ENCODE measurements at places on chromosomes 2 and 18.

- no peak for DNase-seq
These were observed 99.4 kb downstream of the SLC39A10 start for GRCh38 chr2:195756218-195756942.

- no peak for DNase-seq
These were observed 78.3 kb downstream of the EDAR start for GRCh38 chr2:108910541-108911396.

GRCh38 chr2:36059691-36060090, 295.9 kb upstream of the CRIM1 start:
- DNase-seq = no peak

DNA sequence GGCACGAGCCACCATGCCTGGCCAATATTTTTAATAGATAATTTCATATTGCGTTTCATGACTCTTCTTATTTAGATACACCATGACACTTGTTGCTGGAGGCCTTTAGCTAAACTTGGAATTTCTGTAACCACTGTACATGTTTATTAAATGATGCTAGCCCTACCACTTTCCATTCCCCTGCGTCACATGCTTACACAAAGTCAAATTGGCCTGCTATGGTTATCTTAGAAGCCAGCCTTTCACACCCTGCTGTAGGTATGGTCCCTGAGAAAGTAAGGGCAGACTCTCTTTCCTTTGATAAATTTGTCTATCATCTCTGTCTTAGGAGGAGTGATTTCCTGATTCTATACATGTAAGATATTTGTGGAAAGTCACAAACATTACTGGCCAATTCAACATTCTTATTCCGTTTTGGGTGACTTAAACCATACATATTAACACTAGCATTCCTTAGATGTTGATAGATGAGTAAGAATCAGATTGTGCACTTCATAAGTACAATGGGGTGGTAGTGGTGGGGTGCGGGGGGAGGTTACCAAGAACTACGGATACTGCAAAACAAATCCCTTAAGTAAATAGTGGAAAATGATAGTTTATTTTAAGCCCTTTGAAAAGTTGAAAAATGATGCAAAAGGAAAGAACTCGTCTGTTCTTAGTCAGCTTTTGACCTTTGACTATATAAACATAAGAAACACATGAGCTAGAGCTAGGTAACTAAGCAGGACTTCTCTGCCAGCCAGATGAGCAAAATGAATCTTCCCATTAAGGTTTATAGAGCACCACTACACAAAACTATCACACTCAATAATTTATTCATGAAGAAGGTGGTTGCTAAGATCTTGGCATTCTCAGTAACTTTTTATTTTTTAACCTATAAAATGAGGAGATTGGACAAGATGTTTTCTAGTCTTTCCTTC, 7.9 kb upstream of the NDUFV2 start:
- DNase-seq = no peak

DNA sequence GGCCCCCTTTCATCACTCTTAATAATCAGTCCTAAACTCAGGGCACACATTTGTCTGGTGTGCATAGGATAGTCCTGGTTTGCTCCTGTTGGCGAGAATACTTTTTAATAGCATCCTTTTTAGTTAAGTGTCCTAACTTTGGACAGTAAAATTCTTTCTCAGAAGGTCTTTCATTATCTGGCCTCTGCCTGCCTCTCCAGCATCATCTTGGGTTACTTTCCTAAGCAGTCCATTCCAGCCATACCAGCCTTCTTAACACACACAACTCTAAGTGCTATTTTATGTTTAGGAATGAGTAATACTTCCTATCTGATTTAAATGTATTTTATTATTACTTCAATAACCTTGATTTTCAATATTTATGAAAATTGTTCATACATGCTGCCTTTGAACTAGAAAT, 151.0 kb downstream of the ACOXL start:
- no peak for DNase-seq

DNA sequence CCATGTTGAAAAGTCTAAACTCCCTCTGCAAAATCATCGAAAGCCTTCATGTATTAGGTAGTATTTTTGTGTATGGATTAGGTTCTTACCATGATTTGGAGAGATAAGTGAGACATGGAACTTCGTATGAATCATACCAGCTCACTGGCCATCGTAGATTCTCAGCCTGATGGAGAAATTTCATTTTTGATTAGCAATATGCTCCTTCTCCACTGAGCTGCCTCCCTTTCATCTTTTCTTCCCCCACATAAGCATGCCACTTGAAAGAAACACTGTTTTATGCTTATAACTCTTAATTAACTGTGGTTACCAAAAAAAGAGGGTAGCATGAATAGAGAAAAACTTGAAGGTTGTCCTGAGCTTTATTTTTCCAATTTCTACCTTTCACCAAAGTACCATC, 111.9 kb downstream of the NCK2 start:
- no peak for DNase-seq

DNA sequence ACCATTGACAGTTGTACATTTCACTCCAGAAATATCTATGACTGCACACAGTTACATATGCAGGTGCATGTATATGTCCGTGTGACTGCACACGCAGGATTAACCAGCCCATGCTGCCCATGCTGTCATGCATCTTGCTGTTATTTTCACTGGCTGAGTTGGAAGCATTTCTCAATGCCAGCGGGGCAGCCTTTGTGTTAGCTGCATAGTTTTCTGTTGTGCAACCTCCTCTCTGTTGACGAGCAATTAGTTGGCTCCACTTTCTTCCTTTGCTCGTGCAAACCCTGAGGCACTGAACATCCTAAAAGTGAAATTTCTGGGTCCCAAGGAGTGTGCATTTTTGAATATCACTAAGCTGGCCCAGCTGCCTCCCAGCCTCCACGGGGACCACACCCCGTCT, 133.4 kb upstream of the GLI2 start:
- DNase-seq = no peak

DNA sequence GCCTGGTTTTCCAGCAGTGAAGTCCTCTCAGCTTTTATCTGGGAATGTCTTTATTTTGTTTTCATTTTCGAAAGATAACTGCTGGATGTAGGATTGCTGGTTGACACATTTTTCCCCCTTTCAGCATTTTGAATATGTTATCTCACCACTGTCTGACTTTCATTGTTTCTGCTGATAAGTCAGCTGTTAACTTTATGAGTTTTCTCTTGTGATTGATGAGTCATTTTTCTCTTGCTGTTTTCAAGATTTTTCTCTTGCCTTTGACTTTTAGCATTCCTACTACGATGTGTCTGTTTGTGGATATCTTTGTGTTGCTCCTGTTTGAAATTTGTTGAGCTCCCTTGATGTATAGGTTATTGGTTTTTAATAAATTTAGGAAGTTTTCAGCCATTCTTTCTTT, 85.5 kb downstream of the AGPS start:
- DNase-seq = no peak

- DNase-seq = no peak
These were observed 25.5 kb downstream of the ZNF521 start for GRCh38 chr18:25326361-25326952.

GRCh38 chr2:122535960-122536505, 780.6 kb downstream of the TSN start:
- no peak for DNase-seq

DNA sequence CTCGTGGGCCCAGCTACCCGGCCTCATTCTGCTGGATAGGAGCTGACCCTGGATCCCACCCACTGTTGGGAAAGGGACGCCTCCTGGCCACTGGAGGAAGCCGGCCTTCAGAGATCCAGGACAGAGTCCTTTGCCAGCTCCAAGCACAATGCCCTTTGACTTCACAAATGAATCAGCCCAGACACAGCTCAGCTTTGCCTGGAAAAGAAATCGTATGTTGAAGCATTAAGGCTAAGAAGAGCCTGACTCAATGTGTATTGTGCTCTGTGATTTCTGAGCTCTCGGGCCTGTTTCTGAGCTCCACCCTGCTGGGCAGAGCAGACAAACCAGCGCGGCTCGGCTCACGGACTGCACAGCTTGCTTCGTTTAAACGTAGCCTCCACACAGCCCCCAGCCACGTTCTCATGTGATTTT, 162.9 kb upstream of the APCDD1 start:
- DNase-seq = no peak

DNA sequence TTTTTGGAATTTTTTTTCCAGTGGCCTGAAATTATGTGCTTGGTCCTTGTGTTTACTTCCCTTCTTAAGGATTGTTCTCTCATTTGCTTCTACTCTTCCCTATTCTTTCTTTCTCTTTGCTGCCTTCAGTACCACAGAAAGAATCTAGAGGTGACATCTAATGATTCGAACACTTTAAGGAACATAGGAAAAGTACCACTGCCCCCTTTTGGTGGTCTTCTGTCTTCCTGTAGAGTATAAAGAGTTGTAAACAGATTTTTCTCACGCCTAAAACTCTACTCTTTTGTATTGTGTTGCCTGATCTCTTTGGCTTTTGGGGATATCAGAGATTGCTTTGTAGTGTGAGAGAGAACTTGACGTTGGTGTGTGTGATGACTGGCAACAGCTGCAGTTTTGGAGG, 7.0 kb upstream of the SCTR start:
- DNase-seq = no peak

GRCh38 chr2:220334210-220334609, 706.8 kb downstream of the SLC4A3 start:
- DNase-seq = no peak

GRCh38 chr2:197209246-197209645, 101.3 kb downstream of the ANKRD44 start:
- no peak for DNase-seq

DNA sequence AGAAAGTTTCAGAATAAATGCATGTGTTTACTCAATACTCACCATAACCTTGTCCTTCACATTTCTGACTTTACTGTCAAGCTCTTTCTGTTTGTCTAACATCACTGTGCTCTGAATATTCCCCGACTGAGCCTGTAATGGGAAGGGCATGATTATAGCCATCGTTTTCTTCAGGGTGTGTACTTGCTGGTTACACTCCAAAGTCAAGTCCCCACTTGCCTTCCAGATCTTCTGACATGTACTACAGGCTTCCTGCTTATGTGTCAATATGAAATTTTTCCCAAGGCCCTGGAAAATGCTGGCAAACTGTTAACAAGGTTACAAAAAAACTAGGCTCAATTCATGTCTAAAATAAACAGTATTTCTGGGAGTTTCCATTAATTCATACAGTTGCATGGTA, 12.9 kb downstream of the STAT1 start:
- no peak for DNase-seq

DNA sequence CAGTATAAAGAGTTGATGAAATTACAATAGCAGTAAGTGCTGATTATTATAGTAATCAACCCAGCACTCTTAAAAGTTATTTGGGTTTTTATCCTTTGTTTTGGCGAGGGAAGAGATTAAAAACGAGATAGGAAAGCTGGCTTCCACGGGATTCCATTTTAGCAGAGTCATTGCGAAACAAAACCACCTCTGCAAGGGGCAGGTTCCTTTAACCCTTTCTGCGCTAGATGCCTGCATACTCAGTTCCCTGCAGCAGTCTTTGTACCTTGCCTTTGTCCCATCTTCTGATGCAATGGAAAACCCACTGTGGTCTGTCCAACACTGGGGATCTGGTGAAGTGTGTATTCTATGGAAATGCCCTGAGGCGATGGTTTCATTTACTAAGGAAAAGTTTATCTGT, 2.7 kb downstream of the YPEL5 start:
- no peak for DNase-seq

DNA sequence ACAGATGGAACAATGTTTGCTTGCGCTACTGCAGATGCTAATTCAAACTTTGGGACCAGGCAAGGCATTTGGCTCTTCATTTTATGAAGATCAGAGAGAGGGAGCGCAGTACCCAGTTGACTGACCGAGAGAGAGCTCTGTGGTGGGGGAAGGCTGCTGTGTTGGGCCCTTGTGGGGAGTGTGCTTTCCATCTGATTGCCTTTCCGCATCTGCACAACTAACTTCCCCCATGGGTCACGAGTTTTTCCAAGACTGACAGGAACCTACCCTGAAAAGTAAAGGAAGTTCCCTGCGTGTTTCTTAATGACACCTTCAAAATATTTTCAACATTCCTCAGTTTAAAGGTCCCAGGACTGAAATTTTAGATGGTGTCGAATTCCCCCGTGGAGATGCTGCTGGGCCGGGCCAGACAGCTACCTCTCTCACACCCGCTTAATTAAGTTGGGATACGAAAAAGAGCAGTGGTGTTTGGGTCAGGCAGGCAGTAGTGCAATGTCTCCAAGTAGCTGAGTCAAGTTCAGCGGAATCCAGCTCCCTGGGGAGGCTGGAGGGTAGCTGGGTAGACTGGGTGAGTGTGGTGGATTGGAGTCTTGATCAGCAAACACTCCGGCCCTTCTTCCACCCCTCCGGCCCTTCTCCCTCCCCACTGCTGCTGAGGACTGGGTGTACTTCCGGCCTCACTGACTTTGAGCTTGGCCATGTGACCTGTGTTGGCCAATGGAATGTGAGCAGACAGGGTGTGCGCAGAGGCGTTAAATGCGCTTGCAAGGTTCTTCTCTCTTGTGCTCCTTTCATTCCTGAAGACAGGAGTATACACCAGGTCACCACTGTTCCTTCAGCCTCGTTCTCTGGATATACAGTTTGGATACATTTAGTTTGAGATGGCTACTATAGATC, 2.3 kb upstream of the ARHGAP25 start:
- DNase-seq = no peak

DNA sequence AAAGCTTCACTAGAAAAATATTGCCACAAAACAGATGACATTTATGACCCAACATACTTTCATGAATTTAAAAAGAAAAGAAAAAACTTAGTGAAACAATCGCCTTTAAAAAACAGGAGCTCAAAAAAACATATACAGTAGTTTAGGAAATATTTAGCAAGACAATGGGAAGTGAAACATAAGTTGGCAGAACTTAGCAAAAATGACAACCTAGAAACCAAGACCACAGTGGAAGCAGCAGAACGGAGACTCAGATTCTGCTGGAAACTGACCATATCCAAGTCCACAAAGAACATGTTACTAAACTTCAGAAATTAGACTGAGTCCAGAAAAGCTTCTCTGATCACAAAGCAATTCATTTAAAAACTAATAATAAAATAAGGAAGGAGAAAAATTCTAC, 41.8 kb upstream of the CTAGE1 start:
- DNase-seq = no peak

DNA sequence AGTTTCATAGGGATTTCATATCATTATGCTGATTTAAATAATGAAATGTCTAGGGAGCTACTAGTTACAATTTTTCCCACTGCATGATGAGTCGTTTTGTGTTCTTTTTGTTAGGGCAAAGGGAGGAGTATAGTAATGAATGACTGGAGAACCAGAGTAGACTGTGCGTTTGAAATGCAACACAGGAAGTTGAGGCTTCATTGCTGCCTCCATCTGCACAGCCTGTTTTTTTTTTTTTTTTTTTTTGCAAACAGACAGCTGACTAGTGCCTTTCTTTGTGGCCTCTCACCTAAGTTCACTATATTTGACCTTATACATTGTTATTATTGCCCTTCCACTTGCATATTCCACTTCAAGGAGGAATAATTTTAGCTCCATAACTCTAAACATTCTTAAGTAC, 286.7 kb upstream of the LRRTM1 start:
- DNase-seq = no peak

DNA sequence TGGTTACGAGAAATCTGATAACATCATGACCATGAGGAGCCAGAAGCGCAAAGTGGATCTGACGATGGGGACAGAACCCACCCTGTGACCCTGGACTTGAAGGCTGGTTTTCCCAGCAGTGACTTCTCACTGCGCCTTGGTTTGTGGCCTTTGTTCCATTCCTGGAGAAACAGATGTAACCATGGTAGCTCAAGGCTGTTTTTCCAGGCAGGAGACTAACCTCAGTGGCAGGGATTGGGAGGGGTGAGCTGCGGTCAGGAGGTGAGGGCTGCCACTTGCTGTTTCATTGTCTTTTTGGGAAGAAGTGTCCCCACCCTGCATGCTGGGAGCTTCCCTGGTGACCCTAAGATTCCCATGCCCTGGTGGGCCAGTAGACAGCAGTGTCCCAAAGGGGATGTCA, 116.4 kb upstream of the SMAD2 start:
- no peak for DNase-seq

Data from NCI-H1092 (cell line).